CD8-positive, alpha-beta memory T cell (primary cell): ENCODE measurements at places on chromosomes 7 and 10. TPM values are rescaled to one million over a fixed set of nuclear protein-coding genes. Genes with fewer than 3 reads are reported as not detected.

Gene VDAC2
- 261 TPM for total RNA-seq

Gene TCF7L2
- 0.89 TPM for total RNA-seq

Gene TFPI2
- not detected for total RNA-seq

Gene MNX1
- total RNA-seq = not detected

Gene ITGB8
- 0.27 TPM for total RNA-seq

Gene DLX6
- not detected for total RNA-seq

Gene SPDYE9
- total RNA-seq = not detected

DNA sequence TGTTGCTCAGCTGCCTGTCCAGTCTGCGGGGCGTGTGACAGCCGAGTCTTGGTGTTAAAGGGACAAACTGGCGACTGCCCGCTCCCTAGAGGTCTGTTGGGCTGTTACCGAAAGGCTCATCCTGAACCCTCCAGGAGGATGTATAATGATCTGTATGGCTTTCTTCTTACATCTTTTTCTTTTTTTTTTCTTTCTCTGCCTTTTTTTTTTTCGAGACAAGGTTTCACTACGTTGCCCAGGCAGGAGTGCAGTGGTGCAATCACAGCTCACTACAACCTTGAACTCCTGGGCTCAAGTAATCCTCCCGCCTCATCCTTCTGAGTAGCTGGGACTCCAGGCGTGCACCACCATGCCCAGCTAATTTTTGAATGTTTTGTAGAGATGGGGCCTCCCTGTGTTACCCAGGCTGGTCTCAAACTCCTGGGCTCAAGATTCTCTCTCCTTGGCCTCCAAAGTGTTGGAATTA is 857 bp downstream of the INTS15 start:
- no peak for DNase-seq

- no peak for DNase-seq
Measured at GRCh38 chr7:155545348-155545747, 1.0 kb downstream of the CNPY1 start.

DNA sequence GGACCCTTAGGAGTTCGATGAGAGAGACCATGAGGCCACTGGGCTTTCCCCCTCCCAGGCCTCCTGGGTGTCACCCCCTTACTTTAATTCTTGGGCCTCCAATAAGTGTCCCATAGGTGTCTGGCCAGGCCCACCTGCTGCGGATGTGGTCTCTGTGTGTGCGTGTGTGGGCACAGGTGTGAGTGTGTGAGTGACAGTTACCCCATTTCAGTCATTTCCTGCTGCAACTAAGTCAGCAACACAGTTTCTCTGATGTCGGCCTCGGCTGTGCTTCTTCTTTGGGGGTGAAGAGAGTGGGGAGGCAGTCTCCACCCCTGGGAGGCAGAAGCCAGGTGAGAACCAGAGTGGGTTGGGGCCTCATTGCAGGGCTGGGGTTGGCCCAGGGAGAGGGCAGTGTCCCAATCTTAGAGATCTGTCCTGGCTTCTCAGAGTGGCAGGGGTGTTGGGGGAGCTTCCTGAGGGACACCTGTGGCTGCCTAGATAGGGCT is 1.5 kb downstream of the PVRIG start:
- DNase-seq = peak; percentile 76

DNA sequence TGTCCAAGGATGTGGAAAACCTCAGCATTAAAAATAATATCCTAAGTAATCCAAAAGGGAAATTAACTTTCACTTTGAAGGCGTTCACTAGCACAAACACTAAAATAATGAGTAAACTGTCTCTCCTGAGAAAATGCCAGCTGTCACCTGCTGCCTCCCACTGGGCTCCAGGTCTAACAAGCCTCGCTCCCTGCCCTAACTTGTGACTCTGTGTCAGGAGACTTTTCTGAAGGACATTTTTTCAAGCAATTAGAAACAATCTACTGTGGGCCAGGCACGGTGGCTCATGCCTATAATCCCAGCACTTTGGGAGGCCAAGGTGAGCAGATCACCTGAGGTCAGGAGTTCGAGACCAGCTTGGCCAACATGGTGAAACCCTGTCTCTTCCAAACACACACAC is 72.8 kb upstream of the GLCCI1 start:
- DNase-seq = no peak

- DNase-seq = no peak
Measured at GRCh38 chr10:88090568-88091214, 227.3 kb downstream of the PTEN start.

DNA sequence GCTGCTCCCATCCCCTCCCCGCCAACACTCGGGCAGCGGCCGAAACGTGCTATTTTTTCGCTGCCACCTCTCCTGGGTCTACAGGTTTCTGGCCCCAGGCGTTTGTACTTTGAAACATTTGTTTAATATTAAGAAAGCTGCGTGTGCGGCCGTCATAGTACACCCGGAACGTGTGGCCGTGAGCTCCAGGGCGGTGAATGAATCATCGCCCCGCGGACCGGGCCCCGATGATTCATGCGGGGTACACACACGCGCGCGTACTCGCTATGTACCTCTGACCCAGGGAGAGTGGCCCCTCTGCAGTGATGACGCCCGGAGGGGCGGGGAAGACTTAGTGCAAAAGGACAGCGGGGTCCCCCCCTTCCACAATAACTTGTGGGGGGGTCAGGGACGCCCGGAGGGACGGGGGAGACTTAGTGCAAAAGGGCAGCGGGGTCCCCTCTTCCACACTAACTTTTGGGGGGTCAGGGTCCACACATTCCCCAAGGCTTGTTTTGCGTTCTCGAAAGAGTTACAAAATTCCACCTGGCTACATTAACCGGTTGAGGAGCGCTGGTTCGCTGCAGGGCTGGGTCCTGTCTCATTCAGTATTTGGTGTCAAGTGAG is 56.5 kb upstream of the PCGF5 start:
- peak; percentile 52 for DNase-seq

DNA sequence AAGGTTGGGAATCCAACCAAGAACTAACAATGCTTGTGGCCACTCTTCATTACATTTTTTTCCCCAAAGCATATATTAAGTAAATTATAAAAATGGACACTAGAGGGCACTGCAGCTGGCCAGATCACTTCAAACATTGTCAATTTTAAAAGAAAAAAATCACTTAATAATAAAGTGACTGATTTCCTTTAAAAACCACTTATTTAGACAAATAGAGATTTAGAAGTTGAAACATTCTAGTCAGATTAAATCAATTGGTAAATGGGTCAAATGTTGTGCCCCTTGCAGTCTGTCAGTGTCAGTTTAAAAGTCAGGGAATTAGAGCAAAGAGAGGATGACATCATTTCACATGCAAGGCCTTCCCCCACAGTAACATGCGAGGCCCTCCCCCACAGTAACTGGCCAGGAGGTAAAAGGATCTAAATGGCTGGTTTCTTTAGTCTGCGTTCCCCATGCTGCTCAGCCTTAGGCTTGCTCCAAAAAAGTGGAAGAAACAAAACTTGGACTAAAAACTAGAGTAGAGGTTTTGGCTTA is 177.9 kb downstream of the SKAP2 start:
- DNase-seq = peak; percentile 36

- no peak for DNase-seq
Measured at GRCh38 chr7:119086026-119086425, 861.5 kb downstream of the ANKRD7 start.

DNA sequence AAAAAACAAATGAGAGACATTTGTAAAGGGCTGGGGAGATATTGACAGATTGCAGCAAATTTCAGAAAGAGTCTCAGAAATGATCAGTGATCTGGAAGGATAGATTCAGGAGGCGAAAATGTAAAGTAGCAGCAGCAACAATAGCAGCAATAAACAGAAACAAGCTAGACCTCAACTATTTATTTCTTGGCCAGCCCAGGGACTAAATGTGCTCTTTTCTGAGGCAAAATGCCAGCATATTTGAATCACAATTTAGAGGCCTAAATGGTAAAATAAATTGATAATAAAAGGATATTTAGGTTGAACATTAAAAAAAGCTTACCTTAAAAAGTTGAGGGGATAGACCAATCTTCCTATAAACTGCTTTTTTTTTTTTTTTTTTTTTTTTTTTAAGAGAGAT is 134.6 kb upstream of the ITGB1 start:
- DNase-seq = no peak

- DNase-seq = no peak
Measured at GRCh38 chr10:21820952-21821351, 182.6 kb downstream of the DNAJC1 start.

DNA sequence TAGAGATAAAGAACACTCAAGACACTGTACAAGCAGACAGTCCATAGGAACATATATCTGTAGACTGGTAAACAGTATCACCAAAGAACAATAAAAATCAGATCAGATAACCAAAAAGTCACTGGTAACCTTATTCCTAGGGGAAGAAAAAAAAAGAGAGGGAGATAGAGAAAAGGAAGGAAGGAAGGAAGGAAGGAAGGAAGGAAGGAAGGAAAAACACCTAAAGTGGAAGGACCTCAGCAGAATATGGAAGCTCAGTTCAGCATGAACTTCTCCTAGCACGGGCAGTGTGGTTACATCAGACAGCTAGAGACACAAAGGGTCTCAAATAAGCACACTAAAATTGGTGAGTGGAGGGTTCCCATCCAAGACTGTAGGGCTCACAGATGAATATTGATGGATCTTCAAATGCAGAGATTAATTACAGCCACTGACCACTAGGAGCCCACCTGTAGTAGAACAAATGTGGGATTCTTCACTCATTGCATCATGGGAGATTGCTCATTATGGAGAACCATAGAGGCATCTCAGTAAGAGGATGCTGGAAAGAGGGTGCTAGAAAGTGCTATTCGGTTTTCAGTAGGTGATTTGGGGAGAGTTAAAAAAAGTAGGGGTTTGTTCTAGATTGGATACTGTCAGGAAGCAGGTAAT is 293.4 kb upstream of the C7orf33 start:
- DNase-seq = no peak

DNA sequence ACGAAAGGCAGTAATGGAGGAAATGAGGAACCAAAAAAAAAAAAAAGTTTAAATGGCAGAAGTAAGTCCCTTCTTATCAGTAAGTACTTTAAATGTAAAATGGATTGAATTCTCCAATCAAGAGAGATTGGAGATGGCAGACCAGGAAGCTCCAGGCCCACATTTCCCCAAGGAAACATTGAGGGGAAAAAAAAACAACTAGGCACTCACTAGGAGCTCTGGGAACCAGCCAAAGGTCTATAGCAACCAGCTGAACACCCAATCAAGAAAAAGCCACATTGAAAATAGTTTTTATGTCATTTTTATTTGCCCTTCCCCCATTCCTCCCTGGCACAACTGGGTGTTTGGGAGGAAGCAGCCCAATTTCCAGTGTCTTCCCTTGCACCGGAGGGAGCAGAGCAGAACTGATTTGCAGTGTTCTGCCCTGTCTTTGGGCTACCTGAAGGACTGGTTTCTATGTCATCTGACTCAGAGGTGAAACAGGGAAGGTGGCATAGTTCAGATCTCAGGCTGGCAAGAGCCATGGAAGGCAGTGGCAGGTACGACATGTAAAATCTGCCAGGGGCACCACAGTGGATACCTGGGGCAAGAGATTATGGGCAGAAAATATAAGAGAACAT is 121.9 kb downstream of the SMURF1 start:
- DNase-seq = peak; percentile 10

- DNase-seq = no peak
Measured at GRCh38 chr7:71668572-71668971, 536.6 kb downstream of the GALNT17 start.

GRCh38 chr7:36448781-36449379 is 59.2 kb downstream of the ANLN start:
- DNase-seq = no peak

DNA sequence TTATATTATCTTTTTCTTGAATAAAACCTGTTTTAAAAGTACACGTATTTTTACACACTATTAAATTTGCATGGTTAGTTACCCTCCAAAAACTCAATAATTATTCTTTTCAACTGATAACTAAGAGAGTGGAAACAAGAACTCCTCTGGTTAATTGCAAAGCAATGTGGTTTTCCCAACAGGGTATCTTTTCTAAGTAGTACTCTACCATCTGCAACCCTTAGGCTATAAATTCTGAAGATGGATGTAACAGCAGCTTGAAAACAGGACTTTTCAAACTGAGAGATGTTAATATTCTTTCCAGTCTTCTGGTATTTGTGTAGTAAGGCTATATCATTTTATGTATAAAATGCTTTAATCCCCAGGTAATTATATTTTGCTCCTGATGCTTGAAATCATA is 916.1 kb upstream of the POT1 start:
- no peak for DNase-seq

GRCh38 chr7:138979226-138979979 is 1.8 kb downstream of the KIAA1549 start:
- no peak for DNase-seq

GRCh38 chr7:37633048-37633447 is 50.5 kb upstream of the GPR141 start:
- no peak for DNase-seq

- no peak for DNase-seq
Measured at GRCh38 chr7:135943134-135943879, 33.9 kb downstream of the MTPN start.

DNA sequence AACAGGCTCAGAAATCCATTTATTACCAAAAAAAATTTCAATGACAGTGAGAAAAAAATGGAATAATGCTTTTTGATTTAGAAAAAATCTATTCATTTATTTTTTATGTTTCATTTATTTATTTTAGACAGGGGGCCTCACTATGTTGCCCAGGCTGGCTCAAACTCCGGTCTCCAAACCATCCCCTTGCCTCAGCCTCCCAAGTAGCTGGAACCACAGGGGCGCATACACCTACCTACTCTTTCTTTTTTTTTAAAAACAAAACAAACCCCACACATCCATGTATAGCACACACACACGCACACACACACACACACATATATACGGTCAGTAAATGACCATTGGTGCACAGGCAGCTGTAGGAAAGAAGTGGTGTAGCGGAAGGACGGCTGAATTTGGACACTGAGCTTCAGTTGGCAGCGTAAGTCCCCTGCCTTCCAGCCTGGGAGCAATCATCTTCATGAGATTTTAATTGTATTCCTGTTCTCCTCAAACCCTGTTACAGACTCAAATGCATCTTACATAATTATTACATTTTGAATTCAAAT is 28.8 kb downstream of the ARL4A start:
- DNase-seq = no peak
